Activated naive CD4-positive, alpha-beta T cell (primary cell): ENCODE measurements at places on chromosomes 5 and 9.

- DNase-seq = no peak
These were observed 181.2 kb downstream of the MACROH2A1 start for GRCh38 chr5:135217669-135218485.

GRCh38 chr5:55324815-55325418 lies 17.1 kb downstream of the MTREX start:
- no peak for DNase-seq

DNA sequence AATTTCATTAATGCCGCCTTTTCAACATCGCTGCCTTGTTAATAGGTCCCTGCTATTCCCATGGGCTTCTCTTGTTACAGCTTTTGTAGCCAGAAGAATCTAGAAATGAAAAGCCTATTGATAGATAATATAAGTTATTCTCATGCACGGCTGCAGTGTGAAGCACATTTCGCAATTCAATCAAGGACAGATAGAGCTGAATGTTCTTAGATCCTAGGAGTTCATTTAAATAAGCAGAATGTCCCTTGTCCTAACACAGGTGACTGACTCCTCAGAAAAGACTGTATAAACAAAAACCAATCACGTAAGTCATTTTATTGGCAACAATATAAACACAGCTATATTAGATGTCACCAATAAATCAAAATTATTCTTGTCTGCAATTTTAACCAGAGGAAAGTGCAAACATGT lies 9.4 kb downstream of the GLIS3 start:
- DNase-seq = no peak

GRCh38 chr5:34734326-34734725 lies 78.2 kb downstream of the RAI14 start:
- DNase-seq = no peak

DNA sequence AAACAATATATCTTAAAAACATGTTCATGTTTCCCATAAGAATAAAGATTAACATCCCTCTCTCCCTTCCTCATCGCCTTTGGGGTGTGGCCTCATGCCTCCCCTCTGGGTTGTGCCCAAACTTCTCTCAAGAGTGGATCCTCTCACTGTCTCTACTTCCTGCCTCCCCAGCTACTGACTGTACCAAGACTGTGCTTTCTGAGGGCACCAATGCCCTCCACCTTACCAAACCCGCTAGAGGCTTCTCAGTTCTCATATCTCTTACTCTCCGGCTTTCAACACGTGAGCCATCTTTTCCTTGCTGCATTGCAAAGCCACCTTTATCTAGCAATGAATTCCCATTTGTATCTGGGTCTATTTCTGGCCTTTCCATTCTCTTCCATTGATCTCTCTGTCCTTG lies 34.4 kb upstream of the KCNIP1 start:
- no peak for DNase-seq

DNA sequence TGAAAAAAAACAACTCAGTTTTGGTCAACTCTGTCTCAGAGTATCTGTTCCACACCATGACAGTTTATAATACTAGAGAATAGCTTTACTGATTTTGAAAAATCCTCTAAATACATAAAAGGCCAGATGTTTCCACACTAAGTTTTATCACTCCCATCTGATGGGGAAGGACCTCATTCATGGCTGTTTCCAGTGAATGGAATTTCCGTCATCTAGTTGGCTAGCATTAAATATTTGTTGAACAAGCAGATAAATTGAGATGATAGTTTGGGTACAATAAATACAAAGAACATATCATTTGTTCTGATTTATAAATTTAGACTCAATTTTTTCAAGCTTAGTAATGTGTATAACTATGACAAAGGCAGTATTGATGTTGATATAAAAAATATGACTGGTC lies 408.5 kb downstream of the PTPRD start:
- no peak for DNase-seq

GRCh38 chr9:81594415-81594814 lies 94.9 kb downstream of the TLE1 start:
- no peak for DNase-seq

GRCh38 chr9:127751269-127752054 lies 16.4 kb upstream of the TOR2A start:
- DNase-seq = no peak

DNA sequence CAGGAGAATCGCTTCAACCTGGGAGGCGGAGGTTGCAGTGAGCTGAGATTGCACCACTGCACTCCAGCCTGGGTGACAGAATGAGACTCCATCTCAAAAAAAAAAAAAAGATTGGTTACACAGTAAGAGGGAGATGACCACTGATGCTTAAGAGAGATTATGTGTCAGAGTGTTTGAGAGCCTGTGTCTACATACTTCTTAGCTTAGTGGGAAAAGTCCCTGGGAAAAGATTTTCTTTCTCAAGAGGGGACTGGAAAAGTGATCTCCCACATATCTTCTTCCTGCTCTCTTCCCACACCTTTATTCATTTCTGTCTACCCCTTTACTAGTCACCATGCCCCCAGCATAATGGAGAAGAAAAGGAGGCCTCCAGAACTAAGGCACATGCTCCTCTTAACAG lies 55.2 kb downstream of the MCTP1 start:
- no peak for DNase-seq

- no peak for DNase-seq
These were observed 49.5 kb upstream of the EGFLAM start for GRCh38 chr5:38208782-38209378.

- DNase-seq = no peak
These were observed 206.2 kb upstream of the SGCD start for GRCh38 chr5:156120777-156121176.

- DNase-seq = no peak
These were observed 18.0 kb downstream of the TRIM7 start for GRCh38 chr5:181186986-181187499.

DNA sequence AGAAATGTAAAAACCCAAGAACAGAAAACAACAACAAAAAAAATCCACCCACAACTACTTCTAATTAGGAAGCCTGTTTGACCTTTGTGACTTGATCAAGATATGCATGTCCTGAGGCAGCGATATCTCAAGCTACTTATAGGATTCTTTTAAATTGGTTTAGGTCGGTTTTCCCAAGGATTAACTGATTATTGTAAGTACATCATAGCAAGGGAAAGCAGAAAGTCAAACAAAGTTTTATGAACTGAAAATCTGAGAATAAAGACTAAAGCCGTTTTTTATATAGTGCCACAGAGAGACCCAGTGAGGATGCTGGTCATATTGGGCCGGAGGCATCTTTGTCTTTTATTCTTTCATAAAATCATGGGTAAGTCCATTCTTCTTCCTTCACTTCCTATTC lies 72.0 kb downstream of the CD180 start:
- DNase-seq = no peak

- no peak for DNase-seq
These were observed 15.6 kb upstream of the CD74 start for GRCh38 chr5:150428106-150428876.

DNA sequence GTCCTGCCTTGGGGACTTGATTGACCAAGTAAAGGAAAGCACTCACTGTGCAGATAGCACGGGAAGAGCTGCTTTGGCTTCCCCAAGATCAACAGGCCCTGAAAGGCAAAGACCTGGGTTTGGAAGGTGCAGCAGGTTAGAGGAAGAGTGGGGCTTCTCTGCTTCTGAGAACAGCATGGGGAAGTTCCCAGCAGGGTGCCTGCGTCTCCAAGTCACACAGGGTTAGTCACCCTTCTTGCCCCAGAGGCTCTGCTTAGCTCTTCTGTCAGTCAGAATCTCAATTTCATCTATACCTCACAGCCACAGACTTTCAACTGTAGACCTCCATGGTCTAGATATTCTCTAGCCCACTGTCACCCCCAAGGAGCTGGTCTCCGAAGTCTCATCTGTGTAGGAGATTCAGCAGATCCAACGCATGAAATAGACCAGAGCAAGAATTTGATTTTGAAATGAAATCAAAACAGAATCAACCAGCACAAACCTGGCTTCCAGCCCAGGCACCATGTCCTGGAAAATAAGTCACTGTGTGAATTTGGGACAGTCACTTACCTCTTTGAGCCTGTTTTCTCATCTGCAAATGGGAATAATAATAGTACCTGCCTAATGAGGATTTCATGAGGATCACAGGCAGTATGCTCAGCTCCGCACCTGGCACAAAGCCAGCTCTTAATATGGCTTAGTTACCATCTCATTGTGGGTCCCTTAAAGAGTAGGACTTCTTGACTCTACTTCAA lies 64.0 kb downstream of the SFXN1 start:
- no peak for DNase-seq

DNA sequence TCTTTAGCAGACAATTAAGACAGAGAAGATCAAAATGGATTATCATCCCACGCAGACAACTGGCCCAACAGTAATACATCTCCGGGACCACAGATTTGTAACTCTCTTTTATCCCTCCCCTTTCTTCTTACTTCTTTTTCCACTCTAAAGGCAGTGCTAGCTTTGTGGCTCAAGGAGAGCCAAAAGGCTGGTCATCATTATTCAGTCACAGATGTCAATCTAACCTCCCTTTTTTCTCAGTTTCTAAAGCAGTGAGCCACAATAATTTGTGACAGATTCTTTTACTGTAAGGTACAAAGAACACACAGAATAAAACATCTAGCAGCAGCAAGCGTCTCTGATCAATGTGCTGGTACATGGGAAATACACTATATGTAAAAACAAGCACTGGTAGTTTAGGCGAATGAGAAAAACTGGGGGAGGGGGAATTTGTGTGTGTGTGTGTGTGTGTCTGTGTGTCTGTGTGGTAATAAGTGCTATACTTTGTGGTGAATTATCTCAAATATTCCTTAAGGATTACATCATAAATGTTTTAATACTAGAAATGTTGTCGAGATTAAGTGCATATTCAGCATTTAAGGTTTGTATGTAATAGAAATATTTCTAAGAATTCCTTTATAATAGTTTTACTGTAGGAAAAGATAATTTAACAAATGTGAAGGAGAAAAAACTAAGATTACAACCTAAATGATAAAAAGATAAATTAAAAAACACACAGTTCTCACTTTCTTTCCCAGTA lies 140.2 kb downstream of the DENND1A start:
- DNase-seq = no peak

- no peak for DNase-seq
These were observed 438 bp downstream of the NSUN2 start for GRCh38 chr5:6632324-6632887.

DNA sequence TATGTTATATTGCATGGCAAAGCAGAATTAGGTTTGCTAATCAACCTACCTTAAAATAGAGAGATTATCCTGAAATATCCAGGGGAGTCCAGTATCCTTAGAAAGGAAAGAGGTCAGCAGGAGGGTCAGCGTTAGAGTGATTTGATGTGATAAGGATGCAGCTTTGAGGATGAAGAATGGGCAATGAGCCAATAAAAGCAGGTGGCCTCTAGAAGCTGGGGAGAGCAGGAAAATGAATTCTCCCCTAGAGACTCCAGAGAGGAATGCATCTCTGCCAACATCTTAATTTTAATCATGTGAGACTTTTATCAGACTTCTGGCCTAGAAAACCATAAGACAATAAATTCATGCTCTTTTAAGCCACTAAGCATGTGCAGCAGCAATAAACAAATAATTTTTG lies 65.7 kb upstream of the SYK start:
- no peak for DNase-seq

GRCh38 chr9:106032978-106033377 lies 338.6 kb downstream of the TMEM38B start:
- DNase-seq = no peak

DNA sequence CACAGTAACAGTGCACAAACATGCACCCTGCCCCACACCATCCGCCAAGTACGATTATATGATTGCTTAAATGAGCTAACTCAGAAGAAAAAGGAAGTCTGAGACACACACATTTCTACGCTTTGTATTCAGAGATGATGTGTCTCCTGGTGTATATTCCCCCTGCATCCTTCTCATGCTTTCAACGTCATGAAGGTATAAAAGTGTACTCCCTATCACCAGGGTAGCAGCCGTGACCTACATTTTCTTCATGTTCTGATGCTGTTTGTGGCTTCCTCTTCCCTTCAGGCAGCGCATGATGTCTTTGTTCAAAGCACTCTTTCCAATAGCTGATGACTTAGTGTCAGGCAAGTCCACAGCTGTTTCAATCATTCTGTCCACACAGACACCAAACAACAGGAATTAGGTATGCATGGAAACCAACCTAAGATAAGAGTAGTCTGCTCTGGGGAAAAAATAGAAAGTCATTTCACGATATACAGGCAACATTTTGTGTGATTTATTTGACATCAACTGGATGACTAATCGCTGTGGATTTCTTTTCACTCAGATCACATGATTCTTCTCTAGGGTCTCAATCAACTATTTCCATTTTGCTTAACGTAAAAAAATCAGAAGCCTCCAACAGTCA lies 269.4 kb upstream of the PTGER4 start:
- DNase-seq = no peak

GRCh38 chr5:147169901-147170300 lies 64.9 kb upstream of the STK32A start:
- no peak for DNase-seq

DNA sequence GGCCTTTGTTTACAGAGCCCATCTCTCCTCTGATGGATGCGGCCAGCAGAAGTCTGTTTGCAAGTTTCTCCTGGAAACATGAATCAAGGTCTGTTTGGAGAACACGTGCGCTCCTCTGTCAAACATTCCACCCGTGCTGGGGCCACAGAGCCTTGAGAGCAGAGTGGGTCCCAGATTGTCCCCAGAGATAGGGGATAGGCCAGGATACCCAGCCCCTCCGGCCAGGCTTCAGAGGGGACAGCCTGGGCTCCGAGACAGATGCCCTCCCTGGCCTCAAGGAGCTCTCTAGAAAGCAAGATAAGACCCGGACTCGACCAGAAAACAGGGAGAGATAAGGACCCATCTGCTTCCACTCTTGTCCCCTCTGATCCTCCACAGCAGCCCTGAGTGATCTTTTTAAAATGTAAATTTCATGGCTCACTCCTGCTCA lies 40.4 kb upstream of the HAND1 start:
- DNase-seq = no peak
